WTC11 (cell line): ENCODE measurements at places on chromosomes 13 and 19.

DNA sequence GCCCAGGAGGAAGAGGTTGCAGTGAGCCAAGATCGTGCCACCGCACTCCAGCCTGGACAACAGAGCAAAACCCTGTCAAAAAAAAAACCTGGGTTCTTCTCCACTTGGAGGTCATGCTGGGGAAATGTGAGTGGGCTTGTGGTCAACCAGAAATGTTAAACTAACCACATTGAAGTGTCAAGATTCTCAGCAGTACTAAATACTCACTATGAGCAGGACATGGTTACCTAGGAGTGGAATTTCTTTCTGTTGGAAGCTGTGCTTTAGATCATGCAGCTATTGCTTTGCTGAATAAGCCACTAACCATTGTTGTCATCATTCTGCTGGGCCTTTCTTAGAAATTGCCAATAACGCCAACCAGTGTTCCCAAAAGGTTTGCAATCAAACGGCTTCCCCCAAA lies 253.3 kb upstream of the TSHZ3 start:
- no peaks in the 10 kb centered on the region for H3K4me1 ChIP-seq
- H3K4me3 ChIP-seq: no peak overlapping the region
- no peaks in the 10 kb centered on the region for H3K36me3 ChIP-seq
- no peaks in the 10 kb centered on the region for H3K27me3 ChIP-seq
- H3K27ac ChIP-seq: no peak overlapping the region
- DNase-seq: no peak

GRCh38 chr19:40443131-40443999 lies 770 bp downstream of the SERTAD3 start:
- peaks cover 29% of the 10 kb centered on the region for H3K4me1 ChIP-seq
- H3K27ac ChIP-seq: peak overlapping the region; percentile 99
- no peaks in the 10 kb centered on the region for H3K27me3 ChIP-seq
- DNase-seq: peak; percentile 99
- peak overlapping the region; percentile 94 for H3K4me3 ChIP-seq

- H3K27ac ChIP-seq: peak overlapping the region; percentile 95
- no peak for DNase-seq
- no peaks in the 10 kb centered on the region for H3K27me3 ChIP-seq
- peak overlapping the region; percentile 95 for H3K4me3 ChIP-seq
These were observed 573 bp upstream of the ERCC5 start for GRCh38 chr13:102845289-102845629.

- H3K4me3 ChIP-seq: no peak overlapping the region
- H3K4me1 ChIP-seq: no peaks in the 10 kb centered on the region
- H3K27ac ChIP-seq: no peak overlapping the region
- H3K36me3 ChIP-seq: no peaks in the 10 kb centered on the region
These were observed 282.8 kb upstream of the EDNRB start for GRCh38 chr13:78201411-78201810.

GRCh38 chr13:112392719-112393118 lies 16.6 kb downstream of the SPACA7 start:
- H3K4me3 ChIP-seq: no peak overlapping the region
- H3K27me3 ChIP-seq: peaks cover 10% of the 10 kb centered on the region
- DNase-seq: no peak
- H3K4me1 ChIP-seq: peaks cover 20% of the 10 kb centered on the region
- H3K27ac ChIP-seq: no peak overlapping the region
- peaks cover 4% of the 10 kb centered on the region for H3K36me3 ChIP-seq

DNA sequence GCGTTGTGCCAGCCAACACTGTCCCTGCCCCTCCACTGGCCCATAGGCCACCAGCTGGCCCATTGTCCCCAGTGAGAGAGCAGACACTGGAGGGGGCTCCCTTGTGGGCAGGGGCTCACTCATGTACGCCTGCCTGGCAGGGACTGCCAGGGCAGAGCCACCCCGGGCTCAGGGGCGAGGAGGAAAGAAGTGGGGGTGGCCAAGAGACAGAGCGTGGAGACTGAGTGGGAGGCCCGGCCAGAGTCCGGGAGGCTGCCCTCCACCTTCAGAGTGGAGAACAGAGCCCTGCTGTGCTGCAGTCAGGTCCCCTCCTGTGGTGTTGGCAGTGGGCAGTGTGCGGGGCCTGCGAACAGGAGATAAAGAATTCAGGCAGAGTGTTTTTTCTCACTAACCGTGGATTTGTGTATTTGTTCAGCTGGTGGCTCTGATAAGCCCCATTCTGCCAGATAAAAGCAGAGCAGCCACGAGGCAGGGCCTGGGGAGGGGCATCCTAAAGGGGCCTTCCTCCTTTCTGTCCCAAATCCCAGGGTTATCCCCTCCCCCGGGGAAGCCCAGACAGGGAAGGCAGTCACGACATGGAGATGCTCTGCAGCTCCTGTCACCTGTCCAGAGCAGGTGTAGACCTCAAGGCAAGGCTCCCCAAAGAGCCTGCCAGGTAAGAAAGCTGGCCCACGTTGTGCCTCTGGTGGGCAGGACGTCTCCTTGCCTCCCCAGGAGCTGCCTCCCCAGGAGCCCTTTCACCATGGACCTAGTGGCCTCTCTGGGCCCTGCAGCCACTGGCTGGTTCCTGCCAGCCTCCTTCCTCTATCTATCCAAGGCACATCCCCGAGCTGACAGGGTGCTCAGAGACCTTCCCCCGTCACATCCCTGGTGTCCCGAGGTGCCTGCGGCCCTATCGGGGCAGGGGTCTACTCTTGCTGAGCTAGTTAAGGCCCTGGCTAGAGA lies 33.0 kb downstream of the LYL1 start:
- no peaks in the 10 kb centered on the region for H3K4me1 ChIP-seq
- no peaks in the 10 kb centered on the region for H3K36me3 ChIP-seq
- no peak overlapping the region for H3K4me3 ChIP-seq
- no peak for DNase-seq
- peaks cover 6% of the 10 kb centered on the region for H3K27me3 ChIP-seq

GRCh38 chr13:23703246-23703860 lies 133.1 kb downstream of the TNFRSF19 start:
- H3K4me3 ChIP-seq: no peak overlapping the region
- no peaks in the 10 kb centered on the region; the same call in 1 of the 2 replicates for H3K27me3 ChIP-seq
- peaks cover 17% of the 10 kb centered on the region for H3K4me1 ChIP-seq
- no peak for DNase-seq

- H3K4me3 ChIP-seq: no peak overlapping the region
- DNase-seq: no peak
- H3K27me3 ChIP-seq: no peaks in the 10 kb centered on the region
- H3K36me3 ChIP-seq: no peaks in the 10 kb centered on the region
- H3K4me1 ChIP-seq: no peaks in the 10 kb centered on the region
These were observed 101.0 kb downstream of the SPACA7 start for GRCh38 chr13:112477070-112477619.

DNA sequence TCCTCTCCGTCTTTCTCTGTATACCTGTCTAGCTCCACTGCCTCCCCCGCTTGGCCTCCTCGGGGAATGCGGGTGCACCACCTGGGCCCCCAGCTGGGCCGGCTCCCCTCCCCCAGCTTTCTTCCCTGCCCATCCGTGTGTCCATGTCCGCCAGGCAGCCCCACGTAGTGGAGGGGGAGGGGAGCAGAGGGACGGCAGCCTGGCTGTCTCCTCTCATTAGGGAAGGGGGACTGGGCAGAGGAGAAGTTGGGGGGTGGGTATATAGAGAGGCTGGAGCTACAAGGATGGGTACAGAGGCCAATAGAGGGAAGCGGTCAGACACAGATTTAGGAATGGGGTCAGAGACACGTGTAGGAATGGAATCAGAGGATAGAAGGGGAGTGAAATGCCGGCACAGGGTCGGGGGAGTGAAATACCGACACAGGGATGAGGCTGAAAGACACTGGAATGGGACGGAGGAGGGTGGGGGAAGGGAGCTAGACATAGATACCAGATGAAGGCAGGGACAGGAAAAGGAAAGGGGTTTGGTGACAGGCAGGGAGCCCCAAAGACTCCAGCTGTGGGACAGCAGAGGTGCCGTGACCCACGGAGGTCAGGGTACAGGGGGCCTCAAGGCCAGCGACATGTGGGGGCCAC lies 2.8 kb downstream of the NECTIN2 start:
- peak; percentile 56 for DNase-seq
- H3K4me3 ChIP-seq: peak overlapping the region; percentile 97
- H3K36me3 ChIP-seq: peaks cover 3% of the 10 kb centered on the region; the same call in 1 of the 2 replicates
- peaks cover 33% of the 10 kb centered on the region for H3K4me1 ChIP-seq
- peaks cover 4% of the 10 kb centered on the region for H3K27me3 ChIP-seq

GRCh38 chr13:94033830-94034642 lies 445.4 kb downstream of the DCT start:
- peaks cover 24% of the 10 kb centered on the region for H3K27me3 ChIP-seq
- no peak for DNase-seq
- peak overlapping the region; percentile 88; the same call in 1 of the 2 replicates for H3K27ac ChIP-seq
- no peaks in the 10 kb centered on the region for H3K36me3 ChIP-seq

DNA sequence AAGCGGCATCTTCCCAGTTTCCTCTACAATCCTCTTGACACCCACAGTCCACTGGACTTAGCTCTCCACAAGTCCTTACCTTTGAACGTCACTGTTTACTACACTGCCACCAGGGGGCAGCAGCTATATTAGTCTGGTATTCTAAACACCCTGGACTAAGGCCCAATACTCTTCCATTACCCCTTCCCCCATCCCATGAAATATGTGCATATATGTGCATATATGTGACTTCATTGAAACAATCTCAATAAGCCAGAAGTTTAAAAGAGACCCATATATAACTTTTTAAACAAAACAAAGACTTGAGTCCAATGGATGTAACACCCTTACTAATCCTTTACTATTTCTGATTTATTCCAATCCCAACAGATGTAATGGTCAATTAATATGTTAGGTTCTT lies 15.5 kb downstream of the GGACT start:
- H3K27ac ChIP-seq: no peak overlapping the region
- peaks cover 9% of the 10 kb centered on the region for H3K4me1 ChIP-seq
- H3K36me3 ChIP-seq: peaks cover 13% of the 10 kb centered on the region
- no peaks in the 10 kb centered on the region for H3K27me3 ChIP-seq
- H3K4me3 ChIP-seq: no peak overlapping the region
